ENCODE measurements at places on chromosomes 1 and 21.

DNA sequence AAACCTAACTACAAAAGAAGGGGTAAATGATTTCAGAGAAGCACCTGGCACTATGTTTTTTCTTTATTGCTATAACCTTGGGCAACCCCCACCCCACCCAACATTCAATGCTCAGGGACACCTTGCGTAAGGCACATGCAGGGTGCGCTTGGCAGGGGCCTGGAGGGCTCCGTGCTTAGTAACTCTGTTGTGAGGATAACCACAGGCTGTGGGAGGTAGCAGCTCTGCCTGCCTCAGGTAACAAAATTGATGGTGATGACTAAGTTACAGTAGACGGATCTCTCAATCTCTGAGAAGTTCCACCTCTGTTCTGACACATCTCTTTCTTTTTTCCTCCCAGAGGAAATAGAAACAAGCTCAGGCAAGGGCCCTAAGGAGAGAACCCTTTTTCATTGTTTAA, 8.7 kb upstream of the CCN1 start:
- no peak for DNase-seq

GRCh38 chr1:209363112-209363511, 220.4 kb upstream of the CAMK1G start:
- DNase-seq, result no peak

DNA sequence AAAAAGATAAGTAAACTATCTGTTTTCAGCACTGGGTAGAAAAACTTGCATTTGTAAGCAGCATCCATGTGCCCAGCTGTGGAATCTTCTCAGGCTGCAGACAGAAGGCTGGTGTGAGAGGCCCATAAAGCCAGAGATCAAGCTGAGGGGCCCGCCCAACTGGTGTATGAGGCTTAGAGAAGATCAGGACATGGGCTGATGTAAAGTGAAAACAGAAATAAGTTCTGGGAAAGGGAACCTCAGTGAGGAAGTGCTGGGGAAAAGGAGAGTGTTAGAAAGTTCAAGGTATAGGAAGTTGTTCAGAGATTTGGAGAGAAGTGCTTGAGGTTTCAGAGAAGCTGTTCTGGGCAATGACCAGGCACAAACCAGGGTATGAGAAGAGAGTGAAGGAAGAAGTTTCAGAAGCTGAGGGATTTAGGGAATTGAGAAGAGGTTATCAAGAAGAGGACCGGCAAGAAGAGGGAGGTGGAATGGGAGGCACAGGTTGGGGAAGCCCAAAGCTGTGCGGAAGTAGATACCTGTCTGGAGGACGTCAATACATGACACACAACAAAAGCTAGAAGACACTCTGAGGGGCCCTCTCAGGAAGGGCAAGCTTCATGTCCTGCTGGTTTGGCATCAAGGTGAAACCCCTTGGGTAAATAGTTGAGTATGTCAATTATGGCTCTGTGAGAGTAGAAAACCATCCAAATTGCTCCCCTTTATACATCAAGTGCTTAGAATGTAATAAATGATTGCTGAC, 2.7 kb upstream of the CD5L start:
- no peak for DNase-seq

DNA sequence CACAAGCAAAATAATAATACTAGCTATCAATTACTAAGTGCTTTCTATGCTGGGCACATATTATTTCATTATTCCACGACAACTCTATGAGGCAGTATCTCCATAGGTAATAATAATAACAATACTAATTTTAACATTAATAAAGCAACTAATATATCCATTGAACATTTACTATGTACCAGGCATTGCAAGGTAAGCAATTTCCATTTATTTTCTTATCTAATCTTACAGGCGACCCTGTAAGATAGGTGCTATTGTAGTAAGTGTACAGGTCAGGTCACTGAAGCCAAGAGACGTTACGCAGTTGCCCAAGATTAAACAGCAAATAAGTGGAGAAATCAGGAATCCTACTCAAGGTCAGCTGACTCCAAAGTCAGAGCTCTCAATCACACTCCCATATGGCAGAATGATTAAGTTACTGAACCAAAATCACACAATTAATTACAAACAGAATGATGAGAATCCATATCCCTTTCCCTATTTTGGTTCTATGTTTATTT, 198.4 kb downstream of the SLC45A1 start:
- DNase-seq, result no peak

DNA sequence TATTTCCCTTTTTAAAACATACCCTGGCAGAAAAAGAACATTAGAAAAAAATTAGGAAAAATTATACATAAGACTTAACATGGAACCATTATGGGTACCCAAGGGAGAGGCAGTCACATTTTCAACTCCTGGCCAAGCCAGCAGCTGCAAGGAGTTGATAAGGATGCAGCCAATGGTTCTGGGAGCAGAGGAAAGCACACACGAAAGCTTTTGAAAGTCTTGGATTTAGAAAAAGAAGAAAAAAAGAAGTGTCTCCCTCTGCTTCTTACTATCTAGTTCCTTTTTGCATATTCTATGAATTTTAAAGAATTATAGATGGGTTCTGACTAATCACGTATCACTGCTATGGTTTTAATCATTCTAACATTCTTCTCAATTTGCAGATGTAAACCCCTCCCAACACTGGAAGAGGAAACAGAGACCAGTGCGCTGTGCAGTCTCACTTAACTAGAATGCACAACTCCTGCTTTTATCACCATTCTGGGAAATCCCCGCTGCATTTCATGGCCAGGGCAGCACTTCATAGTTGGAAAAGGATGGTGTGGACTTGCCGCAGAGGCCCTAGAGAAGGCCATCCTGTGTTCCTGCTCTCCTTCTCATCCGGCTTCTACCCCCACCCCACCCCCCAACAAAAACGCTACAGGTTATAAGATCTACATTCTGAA, 2.7 kb upstream of the CD58 start:
- DNase-seq, result no peak

- no peak for DNase-seq
Measured at GRCh38 chr1:228163007-228163753, 2.4 kb upstream of the IBA57 start.

- no peak for DNase-seq
Measured at GRCh38 chr1:29523576-29523975, 287.3 kb downstream of the PTPRU start.

DNA sequence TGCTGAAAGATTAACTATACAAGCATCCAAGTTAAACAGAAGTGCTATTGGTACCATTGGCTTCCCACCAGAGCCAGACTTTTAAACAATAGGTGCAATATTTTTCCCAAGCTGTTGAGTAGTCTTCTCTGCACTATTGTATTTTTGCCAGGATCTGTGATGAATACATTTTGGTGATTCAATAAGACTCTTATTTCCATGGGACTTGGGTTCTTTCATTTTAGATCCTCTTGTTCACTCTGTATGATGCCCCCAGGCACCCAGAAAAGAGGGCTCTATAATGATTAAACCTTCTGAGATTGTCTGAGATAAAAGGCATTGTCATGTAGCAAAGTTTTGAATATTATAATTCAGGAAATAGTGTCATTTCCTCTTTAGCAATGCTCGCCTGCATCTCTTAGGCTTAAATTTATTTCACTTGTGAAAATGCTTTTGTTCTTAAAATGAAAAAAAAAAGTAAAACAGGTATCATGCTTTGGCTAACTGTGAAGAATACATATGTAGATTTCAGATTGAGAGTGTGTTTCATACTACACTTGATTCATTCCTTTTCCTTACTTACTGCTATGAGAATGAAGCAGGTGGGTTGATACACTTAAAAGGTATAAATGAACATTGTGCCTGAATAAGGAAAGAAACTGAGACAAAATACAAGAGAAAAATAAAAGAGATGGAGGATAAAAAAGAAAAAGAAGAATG, 275.0 kb downstream of the HMCN1 start:
- no peak for DNase-seq

DNA sequence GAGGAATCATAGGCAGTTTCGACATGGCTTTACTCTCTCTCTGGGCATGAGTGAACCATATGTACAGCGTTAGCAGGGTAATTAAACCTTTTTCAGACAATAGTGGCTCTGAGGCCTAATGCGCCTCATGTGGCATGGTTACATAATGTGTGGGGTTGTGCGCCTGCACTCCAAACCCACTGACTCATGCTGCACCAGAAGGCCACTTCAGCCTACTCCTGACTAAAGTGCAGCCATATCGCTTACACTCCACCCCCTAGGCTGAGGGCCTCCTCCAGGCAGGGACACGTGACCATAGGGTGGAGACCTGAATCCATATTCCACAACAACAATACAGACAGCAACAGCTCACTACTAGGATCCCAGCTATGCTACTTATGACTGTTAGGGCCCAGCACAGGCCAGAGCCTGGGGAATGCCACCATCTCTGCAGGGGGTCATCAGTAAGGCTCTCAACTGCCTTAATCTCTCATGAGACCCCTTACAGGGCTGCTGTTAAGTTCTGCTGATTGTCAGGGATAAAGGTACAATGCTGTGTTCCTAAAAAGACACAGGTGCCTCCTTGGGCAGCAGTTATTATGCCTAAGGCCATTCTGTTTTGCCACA, 13.4 kb upstream of the ODF2L start:
- DNase-seq, result no peak

GRCh38 chr1:118927427-118928187, 60.5 kb downstream of the TBX15 start:
- DNase-seq, result no peak

DNA sequence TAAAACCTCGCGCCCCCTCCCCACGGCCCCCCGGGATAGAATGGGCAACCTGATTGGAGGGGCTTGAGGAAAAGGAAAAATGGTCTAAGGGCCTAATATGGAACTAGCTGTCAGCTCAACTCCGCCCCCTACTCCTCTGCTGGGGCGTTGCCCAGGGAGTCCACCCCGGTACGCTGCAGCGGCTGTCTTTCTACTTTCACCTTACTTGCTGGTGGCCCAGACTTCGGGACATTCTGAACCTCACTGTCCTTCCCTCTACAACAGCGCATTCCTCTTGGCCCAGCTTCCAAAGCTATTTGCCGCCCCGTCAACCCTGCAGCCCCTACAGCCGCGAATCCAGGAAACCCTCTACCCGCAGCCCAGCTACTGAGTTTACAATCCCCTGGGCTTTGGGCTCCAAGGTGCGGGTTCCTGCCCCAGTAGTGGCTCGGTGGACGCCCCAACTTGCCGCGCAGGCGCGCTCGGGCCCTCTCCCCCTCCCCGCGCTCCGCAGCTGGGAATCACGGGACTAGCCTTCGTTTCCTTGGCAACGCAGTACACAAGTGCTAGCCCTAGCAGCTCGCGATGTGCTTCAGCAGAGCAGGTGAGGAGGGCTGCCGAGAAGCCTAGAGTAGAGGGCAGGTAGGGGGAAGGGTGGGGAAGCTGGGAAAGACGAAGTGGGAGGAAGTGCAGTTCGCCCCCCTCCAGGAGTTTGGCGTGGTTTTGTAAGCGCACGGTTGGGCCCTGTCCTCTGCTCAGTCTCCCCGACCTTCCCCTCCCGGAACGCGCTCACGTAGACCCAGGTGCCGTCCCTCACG, 55.6 kb downstream of the CHIA start:
- peak; percentile 28 for DNase-seq

GRCh38 chr1:119815361-119815760, 4.1 kb upstream of the REG4 start:
- DNase-seq, result no peak

GRCh38 chr1:31434101-31434871, 21.3 kb downstream of the SERINC2 start:
- no peak for DNase-seq

GRCh38 chr21:29372063-29372802, 73.5 kb downstream of the BACH1 start:
- peak; percentile 77 for DNase-seq

DNA sequence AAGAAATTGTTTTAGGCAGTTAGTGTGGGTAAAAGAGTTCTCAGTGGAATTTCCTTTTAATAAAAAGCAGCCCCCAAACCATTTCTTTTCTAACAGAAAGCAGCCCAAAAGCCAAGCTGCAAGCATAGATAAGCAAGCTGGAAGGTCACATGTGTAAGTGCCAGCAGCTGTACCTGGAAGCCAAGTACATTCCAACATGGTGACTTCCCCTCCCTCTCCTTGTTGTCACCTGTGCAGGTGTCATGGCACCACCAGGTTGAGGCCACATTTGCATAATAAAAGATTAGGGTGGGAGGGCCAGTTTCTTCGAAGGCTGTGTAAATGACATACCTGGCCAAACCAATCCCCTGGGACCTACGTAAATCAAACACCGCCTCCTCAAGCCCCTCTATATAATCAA, 240.3 kb upstream of the RAB4A start:
- no peak for DNase-seq

DNA sequence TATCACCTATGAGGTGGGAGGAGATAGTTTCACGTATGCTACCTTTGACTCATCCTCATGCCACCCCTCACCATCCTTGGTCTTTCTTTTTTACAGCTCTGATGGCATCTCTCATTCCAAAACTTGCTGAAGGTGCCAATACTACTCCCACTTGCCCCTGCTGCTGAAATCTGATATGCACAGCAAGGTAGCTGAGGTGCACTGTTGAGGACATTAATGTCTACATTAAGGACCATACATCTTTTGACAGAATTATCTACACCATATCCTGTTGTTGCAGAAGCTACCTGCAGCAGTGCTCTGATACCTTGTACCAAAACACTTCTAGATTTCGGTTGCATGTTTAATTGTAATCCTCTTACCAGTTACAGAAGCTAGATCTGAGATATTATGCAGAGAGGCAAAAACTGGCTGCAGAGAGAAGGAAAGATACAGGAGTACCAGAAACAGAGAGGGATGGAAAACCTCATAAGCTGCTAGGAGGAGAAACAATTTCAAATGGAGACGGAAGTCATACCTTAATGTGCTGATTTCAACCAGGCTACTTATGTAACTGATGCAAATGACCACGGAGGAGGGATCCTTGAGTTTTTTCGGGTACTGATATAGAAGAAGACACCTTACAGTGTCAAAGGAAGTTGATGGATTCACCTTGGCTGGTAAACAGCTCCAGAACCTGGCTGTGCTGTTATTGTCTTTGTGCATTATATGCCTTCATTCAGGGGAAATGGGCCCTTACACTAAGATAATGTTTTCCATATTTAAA, 19.3 kb upstream of the PTPRC start:
- DNase-seq, result no peak

- DNase-seq, result no peak
Measured at GRCh38 chr1:167373398-167373797, 144.9 kb downstream of the CD247 start.

DNA sequence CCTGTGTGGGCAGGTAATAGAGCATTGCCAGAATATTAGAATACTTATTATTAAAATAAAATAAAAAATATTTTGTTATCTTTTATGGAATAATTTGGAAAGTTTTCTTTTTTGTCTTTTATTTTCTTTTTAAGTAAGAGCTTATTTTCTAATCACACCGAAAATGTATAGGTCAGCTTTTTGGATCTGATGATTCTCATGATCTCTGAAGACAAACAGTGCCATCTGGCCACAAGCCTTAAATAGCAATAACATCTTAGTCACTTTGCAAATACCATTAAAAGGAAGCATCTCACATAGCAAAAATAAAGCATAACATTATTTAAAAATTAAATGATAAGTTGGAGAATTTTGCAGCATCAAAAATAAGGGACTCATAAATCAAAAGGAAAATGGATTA, 213.8 kb downstream of the PLA2G4A start:
- no peak for DNase-seq

GRCh38 chr1:70072231-70072751, 133.1 kb downstream of the LRRC40 start:
- DNase-seq, result peak; percentile 2

GRCh38 chr1:89863165-89863830, 42.5 kb downstream of the LRRC8D start:
- DNase-seq, result no peak

- DNase-seq, result no peak
Measured at GRCh38 chr1:98292994-98293393, 368.5 kb upstream of the SNX7 start.

- DNase-seq, result peak; percentile 63
Measured at GRCh38 chr1:161196521-161197451, 2.1 kb downstream of the ADAMTS4 start.

GRCh38 chr1:160437432-160438316, 37.3 kb downstream of the VANGL2 start:
- no peak for DNase-seq

- DNase-seq, result no peak
Measured at GRCh38 chr1:85615586-85616363, 35.2 kb downstream of the CCN1 start.
